ENCODE measurements at places on chromosomes 16 and 17.

GRCh38 chr17:11578998-11579397, 19.3 kb upstream of the DNAH9 start:
- DNase-seq = no peak

GRCh38 chr17:80987941-80988461, 3.6 kb upstream of the CHMP6 start:
- no peak for DNase-seq

DNA sequence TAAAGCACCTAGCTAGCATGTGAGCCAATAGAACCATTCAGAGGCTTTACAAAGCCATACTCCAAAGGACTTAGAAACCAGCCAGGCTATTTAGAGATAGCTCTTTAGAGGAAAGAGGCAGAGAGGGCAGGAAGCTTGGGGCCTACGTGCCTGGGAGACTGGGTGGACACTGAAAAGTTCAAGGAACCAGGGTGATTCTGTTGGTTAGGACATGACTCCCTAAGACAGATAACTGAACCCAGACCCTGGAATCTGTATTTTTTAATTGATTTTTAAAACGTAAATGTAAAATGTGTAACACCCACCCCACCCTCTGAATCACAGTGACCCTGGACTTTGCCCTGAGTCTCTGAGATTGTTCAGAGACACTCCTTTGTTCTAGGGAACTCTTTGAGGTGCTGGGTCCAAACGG, 16.1 kb upstream of the GNA13 start:
- no peak for DNase-seq

DNA sequence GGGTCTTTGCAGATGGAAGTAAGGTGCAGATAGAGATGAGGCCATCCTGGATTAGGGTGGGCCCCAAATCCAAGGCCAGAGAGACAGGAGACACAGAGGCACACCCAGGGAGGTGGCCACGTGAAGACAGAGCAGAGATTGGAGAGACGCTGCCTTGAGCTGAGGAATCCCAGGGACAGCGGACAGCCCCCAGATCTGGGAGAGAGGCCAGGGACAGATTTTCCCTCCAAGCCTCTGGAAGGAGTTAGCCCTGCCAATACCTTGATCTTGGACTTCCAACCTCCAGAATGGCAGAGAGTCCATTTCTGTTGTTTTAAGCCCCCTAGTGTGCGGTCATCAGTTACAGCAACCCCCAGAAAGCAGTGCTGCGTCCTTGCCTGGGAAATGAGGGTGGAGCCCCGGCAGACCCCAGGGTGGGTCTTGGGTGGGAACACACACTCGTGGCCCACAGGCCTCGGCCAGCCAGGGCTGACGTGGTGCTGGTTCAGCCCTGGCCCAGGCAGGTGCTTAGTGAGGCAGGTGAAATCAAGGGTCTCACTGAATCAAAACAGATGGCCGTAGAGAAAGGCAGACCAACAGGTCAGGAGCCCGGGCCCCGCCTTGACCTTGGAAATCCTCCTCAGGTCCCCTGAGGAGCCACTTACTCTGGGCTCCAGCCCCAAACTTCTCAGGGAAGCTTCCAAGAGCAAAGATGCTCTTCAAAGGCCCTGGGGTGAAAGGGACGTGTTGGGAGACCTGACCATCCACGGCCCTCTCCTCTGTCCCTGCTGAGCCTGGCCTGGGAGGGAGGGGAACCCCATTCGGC, 169.3 kb downstream of the RBFOX3 start:
- no peak for DNase-seq

DNA sequence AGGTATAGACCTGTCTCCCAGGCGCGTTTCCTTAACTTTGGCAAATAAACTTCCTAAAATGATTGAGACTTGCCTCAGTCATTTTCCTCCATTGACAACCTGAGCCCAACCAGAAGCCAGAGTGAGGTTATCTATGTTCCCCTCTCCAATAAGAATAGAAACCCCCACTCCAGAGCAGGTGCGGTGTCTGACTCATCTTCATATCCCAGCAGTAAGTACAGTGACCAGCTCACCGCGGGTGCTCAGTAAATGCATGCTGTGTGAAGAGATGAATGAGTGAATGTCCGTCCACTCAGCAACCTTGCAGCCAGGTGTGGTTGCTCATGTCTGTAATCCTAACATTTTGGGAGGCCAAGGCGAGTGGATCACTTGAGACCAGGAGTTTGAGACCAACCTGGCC, 19.5 kb upstream of the CD300E start:
- no peak for DNase-seq
